Epithelial cell of proximal tubule (primary cell): ENCODE measurements at places on chromosomes 2 and 18.

GRCh38 chr2:165032559-165032958, 77.2 kb upstream of the SLC38A11 start:
- DNase-seq, result no peak

DNA sequence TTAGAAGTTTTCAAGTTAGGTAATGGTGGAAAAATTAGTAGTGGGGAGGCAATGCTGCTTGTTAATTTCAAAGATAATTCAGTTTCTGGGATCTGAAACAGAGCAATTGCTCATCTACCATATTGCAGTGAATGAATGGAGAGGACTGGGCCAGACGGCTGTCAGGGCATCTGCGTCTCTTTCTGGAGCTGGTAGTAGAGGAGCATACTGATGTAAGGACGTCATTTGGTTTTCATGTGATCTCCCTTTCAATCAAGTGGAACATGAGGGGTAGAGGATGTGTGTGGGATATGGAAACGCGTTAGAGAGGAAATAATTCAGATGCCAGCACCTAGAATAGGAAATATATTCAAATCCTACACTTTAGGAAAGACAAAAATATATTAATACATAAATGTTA, 490.3 kb downstream of the ADCYAP1 start:
- no peak for DNase-seq

- no peak for DNase-seq
These were observed 14.6 kb downstream of the STRADB start for GRCh38 chr2:201466050-201466675.

DNA sequence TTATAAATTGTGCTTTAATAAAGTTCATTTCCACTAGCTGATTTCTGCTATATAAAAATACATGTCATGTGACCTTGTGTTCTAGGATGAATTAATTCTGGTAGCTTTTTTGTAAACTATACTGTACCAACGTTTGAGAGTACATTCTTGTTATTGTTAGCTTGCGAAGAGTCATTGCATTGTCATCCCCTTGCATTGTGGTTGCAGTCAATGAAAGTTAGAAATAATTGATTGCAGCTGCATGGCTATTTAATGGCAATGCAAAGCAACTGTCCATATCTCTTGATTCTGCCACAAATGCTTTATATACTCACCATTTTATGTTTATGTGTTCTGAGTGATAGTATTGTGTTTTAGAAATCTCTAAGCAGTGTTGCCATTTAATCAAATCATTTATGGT, 91.6 kb downstream of the ZNF407 start:
- DNase-seq, result no peak

DNA sequence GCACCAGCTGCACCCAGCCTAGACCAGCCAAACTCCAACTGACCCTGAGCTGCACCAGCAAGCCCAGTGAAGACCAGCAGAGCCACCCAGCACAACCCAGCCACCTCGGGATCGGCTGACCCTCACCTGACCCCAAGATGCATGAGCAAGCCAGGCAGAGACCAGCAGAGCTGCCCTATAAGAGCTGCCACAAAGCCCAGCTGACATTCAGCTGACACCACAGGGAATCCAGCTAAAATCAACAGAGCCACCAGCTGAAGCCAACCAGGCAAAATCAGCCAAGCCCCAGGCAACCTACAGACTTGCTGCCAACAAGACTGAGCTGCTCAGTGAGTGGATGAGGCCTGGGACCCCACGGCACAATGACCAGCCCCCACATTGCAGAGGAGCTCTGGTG, 54.6 kb downstream of the CYP27C1 start:
- no peak for DNase-seq

DNA sequence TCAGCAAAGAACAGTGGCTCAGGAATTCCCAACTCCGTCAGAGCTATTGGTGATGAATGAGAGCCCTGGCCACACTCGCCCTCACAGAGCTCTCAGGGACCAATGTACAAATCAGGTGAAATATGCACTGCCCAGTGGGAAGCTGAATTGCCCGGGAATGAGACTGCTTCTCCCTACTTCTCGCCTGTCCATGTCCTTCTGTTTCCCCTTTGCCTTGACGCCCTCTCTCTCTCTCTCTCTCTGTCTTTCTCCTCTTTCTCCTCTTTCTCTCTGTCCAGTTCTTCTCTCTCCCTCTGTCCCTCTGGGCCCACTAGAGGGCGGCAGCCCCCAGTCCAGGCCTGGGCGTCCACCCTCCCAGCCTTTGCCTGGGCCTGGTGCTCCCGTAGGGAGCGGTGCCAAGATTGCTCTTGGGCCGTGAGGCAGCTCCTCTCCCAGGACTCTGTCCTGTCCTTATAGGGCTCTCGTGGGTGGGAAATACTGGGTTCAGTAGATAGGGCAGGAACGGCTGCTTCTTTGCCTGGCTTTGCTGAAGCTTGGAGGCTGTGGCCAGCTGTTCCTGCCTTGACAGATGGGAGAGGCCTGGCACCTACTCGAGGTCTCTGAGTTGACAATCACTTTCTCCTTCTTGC, 28.4 kb upstream of the PUM2 start:
- no peak for DNase-seq

DNA sequence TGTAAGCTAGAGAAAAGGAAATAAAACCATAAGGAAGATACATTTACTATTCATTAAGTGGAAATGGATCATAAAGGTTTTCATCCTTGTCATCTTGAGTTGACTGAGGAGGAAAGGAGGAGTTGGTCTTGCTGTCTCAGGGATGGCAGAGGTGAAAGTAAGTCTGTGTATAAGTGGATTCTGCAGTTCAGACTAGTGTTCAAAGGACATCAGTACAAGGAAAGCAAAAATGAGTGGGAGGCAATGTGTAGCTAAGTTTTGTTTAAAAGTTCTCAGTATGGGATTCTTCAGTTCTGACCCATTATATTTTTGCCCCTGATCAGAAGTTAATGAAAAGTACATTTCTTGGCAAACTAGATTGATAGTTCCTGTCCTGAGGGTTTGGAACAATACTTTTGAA, 18.9 kb downstream of the SLC20A1 start:
- no peak for DNase-seq

DNA sequence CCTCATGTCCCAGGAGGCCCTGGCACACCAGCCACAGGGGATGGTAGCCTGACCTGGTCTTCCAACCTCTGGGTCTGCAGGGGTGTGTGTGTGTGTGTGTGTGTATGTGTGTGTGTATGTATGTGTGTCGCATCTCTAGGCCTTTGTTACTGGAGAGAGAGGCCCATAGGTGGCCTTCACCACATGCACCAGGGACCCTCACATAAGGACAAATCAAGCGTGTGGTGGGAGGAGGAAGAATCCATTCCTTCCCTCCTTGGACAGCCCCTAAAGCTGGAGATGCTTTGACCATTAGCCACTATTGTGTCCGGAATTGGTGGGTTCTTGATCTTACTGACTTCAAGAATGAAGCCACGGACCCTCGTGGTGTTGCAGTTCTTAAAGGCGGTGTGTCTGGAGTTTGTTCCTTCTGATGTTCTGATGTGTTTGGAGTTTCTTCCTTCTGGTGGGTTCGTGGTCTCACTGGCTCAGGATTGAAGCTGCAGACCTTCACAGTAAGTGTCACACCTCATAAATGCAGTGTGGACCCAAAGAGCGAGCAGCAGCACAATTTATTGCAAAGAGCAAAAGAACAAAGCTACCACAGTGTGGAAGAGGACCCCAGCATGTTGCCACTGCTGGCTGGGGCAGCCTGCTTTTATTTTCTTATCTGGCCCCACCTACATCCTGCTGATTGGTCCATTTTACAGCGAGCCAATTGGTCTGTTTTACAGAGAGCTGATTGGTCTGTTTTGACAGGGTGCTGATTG, 104.1 kb downstream of the DDX1 start:
- DNase-seq, result no peak

DNA sequence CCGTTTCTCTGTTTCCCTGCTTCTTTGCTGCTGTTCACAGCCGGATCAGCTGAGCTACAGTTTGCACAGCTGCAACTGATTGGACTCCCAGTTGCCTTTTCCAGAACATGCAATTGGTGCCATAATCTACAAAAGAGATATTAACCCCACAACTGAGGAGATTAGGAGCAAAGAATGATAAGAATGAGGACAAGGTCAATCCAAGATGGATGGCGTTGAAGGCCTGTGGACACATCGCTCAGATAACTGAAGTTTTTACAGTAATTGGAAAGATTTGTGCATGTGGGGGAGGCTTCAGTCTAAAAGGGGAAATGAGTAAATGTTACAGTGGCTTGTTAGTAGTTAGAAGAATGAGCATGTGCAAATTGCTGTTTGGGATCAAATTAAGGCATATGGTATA, 263.2 kb downstream of the TGIF1 start:
- DNase-seq, result no peak

GRCh38 chr2:240388471-240389301, 46.8 kb upstream of the GPC1 start:
- DNase-seq, result no peak

DNA sequence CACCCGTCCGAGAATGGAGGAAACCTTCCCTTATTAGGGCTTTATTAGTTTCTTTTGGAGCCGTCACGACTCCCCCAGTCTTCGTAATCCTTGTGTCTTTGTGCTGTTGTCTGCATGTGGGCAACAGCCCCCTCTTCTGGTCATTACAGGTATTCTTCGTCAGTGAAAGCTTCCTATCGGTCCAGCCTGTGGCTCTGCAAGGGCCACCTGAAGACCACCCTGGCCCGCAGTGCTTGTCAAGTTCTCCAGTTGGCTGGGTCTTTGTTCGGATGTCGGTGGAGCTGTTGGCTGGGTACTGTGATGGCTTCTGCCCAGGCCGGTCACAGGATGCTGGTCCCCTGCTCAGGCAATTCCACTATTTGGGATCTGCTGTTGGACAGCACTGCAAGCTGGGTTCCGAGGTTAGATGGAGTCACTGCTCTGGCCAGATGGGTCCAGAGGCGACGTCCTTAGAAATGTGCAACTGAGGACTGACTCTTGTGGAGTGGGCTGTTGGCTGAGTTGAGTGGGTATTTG, 19.2 kb downstream of the E2F6 start:
- no peak for DNase-seq

GRCh38 chr2:7440977-7441376, 523.8 kb downstream of the RNF144A start:
- DNase-seq, result no peak

- DNase-seq, result no peak
These were observed 54.9 kb downstream of the TET3 start for GRCh38 chr2:74039611-74040010.

DNA sequence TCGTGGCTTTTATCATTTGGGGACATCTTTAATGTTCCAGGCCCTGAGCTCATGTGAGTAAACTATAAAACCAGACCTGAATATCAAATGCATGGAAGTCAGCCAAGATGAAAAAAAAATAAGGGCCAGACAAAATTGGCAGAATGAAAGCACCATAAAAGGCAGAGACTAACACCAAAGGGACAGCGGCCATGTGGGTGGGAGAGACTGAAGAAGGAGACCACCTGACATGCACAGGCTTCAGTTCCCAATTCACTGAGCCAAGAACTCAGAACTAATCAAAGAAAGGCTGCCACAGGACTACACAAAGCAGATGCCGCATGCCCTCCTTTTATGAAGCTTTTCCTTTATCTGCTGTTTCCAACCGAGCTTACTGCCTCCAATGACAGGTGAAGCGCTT, 267.1 kb downstream of the RAD51AP2 start:
- DNase-seq, result no peak

GRCh38 chr2:182266909-182267308, 159.9 kb downstream of the PDE1A start:
- DNase-seq, result no peak

- DNase-seq, result no peak
These were observed 86.9 kb downstream of the LTBP1 start for GRCh38 chr2:33033606-33034081.
